ENCODE measurements at places on chromosomes 2 and 18.

DNA sequence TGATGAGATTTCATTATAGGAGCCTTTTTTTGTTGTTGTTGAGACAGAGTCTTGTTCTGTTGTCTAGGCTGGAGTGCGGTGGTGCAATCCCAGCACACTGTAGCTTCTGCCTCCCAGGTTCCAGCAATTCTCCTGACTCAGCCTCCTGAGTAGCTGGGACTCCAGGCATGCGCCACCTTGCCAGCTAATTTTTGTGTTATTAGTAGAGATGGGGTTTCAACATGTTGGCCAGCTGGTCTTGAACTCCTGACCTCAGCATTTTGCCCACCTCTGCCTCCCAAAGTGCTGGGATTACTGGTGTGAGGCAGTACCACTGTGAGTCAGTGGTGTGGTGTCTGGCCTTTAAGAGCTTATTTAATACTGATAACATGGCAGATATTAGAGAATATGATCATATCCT lies 60.1 kb downstream of the MOB4 start:
- DNase-seq: peak; percentile 44

DNA sequence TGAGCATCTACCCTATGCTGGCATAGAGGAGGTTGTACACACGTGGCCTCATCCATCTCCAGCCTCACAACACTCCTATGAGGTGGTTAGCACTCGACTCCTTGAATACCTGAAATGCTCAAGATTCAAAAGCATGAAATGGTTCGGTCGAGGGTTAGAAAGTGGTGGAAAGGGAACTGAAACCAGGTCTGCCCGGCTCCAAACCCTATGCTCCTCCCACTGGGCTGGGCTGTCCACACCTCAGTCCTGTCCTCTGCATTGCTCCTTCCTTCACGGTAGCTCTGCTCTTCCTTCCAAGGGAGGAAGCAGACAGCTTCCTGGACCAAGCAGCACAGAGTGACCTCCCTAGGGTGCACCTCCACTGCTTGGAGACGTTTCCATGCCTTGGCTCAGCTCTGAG lies 565.2 kb upstream of the ID2 start:
- no peak for DNase-seq

DNA sequence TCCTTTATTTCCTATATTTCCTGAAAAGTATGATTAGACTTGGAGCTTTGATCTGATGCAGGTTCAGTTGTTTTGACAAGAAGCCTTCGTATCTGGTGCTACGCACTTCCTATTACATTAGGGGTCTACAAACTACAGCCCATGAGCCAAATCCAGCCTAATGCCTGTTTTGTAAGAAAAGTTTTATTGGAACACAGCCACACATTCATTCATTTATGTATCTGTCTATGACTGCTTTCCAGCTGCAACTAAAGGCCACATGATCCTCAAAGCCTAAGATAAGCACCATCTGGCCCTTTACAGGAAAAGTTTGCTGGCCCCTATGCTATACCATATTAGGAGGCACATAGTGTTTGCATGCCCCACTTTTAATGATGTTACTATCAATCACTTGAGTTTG lies 26.0 kb downstream of the EIF2AK3 start:
- DNase-seq: no peak

DNA sequence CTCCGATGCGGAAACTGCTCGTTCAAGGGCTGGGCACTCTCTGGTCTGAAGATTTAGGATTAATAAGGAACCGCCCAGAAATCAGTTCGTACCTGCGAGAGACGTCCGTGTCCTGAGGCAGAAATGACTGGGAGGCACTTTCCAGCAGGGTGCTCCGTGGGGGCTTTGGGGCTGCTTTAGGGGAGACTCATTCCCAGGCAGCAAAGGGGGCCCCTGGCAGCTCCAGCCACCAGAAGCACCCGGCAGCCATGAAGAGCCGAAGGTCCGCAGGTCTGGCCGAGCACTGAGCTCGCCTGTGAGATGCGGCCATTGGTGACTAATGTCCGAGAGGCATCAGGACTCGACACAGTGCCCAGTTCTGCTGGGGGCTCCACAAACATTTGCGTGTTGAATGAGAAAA lies 20.9 kb downstream of the KCNG2 start:
- no peak for DNase-seq

DNA sequence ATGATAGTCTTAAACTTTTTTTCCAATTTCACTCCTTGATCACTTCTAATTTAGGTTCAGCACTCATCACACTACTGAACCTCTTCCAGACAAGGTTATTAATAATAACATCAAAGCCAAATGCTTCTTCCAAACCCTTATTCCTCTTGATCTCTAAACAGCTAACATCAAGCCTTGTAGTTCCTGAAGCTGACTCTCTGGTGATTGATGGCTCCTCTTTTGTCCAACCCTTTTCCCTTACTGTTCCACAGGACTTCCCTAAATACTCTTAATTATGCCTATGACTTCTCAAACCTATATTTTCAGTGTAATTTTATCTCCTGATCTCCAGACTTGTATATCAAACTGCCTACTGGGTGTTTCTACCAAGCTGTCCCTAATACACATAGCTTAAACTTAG lies 83.9 kb downstream of the FAM228A start:
- DNase-seq: no peak

GRCh38 chr2:171598713-171599319 lies 76.5 kb downstream of the CYBRD1 start:
- DNase-seq: peak; percentile 56

- DNase-seq: peak; percentile 24
Measured at GRCh38 chr2:217978536-217979150, 24.2 kb downstream of the TNS1 start.

- peak; percentile 43 for DNase-seq
Measured at GRCh38 chr2:121502246-121502645, 28.4 kb upstream of the RNU4ATAC start.

DNA sequence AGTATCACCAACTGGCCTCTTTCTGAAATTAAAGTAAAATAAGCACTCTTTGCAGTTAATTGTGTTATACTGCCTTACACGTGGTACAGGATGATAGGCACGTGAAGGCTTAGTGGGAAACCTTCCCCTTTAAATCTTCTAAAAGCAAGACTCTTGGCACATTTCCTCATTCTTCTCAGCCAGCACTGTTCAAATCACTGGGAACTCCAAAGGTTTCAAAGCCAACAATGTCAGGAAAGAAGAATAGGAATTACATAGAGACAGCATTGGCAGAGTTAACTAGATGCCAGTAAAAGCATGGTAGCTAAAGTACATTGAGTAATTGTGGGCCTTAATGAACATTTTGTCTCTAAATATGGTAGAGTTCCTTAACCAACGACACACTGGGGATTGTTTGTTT lies 96.4 kb downstream of the DTNA start:
- no peak for DNase-seq

DNA sequence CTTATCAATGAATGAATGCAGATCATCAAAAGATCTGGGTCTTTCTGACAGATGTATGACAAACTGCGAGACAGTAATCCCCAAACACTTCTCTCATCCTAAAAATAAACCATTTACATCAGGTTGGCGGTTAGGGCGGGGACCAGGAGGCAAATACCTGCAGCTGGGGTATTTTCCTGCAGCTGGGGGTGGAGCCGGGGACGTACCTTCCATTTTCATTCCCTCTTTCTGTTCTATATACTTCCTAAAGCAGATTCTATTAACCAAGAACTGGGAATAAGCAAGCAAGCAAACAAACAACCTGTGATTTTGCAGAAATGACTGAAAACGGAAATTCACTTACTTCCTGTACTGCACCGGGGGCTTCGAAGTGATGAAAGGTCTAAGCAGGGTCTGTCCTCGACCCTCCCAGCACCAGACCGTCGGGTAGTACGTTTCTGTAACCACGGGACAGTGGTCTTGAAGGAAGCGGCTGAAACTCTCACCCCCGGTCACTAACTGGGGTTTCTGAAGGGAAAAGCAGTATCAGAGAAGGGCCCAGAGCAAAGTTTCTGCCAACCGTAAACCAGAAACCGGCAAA lies 1.2 kb downstream of the ABHD3 start:
- peak; percentile 33 for DNase-seq

DNA sequence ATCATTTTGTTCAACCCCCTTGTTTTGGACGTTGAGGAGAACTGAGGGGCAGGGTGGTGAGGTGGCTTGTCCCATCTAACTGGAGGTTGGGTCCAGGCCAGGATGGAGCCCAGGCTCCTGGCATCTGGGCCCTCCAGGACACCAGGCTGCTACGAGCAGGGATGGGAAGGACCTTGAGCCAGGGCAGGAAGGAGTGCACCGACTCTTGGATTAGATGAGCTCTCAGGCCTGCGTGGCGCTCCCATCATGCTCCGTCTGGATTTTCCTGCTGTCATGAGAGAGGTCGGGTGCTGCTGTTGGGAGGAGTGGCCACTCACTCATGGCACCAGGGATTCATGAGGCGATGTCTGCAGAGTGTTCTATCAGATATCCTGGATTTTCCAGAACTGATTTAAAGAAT lies 18.3 kb upstream of the ALLC start:
- no peak for DNase-seq

DNA sequence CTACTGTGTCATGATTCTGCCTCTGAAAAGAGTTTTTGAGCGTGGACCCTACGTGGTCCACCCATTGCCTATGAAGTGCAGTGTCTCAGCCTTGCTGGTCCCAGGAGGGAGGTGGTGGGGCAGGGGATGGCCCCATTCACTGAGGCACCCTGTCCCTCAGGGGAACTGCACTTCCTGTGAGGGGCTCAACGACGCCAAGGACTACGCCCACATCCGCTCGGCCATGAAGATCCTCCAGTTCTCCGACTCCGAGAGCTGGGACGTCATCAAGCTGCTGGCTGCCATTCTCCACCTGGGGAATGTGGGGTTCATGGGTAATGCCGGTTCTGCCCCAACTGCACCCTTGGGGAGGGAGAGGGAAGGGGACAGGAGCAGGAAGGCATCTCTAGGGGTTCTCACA lies 42.5 kb downstream of the MYO7B start:
- no peak for DNase-seq

DNA sequence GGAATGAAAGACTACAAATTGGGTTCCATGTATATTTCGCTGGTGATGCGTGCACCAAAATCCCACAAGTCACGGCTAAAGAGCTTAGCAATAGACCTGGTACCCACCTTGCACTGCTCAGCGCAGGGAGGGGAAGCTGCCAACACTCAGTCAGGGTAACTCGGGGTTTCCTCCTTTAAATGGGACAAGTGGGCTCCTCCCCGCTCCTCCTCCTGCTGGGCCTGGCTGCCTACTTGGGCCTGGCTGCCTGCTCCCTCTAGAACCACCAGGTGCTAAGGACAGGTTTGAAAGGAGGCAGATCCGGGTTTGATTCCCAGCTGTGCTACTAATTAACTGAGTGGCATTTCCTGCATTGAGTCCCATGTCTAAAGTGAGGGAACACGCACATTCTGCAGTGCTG lies 23.4 kb downstream of the MYO7B start:
- no peak for DNase-seq

GRCh38 chr2:134231301-134231964 lies 22.4 kb upstream of the MGAT5 start:
- no peak for DNase-seq

- no peak for DNase-seq
Measured at GRCh38 chr2:208698114-208698513, 291.5 kb downstream of the PTH2R start.

DNA sequence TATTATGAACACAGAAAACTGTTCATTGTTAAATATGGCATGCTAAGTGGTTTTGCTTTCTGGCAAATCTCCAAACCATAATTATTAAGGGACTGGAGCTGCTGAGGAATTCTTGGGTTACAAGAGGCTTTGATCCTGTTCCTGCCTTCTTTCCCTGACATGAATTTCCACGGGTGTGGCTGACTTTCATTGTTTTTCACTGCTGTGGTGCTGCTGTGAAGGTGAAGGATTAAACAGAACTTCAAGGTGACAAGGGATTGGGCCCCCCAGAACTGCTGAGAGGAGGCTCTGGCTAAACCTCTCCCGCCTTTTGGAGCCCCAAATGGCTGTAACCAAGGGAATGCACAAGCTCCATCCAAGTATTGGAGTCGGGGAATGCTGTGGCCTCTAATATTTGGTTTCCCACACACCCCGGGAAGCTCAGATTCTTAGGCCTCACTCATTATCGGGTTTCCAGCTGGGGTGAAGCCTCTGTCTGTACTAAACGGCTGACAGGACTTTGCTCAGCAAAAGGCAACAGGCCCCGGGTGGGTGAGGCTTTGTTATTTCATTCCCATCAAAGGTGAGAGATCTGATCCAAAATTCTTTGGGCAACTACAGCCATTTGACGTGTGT lies 29.0 kb upstream of the ZFP36L2 start:
- DNase-seq: no peak

GRCh38 chr2:181426672-181427071 lies 30.5 kb upstream of the ITGA4 start:
- DNase-seq: no peak

- peak; percentile 76 for DNase-seq
Measured at GRCh38 chr2:120546048-120546864, 189.4 kb upstream of the GLI2 start.

GRCh38 chr2:26534865-26535662 lies 57.1 kb upstream of the OTOF start:
- no peak for DNase-seq

GRCh38 chr18:75130591-75131328 lies 78.2 kb downstream of the PTGR3 start:
- no peak for DNase-seq

DNA sequence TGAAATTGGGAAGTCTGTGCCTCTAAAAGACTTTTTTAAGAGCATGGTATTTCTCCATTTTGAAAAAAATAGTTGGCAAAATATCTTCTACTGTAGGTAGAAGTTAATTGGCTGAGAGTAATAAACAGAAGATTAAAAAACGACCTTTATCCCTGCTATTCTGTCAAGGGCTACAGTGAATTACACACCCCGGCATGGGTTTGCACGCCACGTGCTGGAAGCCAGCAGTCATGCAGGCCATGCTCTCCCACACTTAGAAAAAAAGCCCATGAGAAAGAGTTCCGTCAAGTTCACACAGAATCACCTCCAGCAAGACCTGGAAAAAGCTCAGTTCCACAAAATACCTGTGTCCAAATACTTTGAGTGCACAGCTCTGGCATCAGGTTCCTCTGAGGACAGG lies 26.8 kb downstream of the FAM110C start:
- DNase-seq: no peak

DNA sequence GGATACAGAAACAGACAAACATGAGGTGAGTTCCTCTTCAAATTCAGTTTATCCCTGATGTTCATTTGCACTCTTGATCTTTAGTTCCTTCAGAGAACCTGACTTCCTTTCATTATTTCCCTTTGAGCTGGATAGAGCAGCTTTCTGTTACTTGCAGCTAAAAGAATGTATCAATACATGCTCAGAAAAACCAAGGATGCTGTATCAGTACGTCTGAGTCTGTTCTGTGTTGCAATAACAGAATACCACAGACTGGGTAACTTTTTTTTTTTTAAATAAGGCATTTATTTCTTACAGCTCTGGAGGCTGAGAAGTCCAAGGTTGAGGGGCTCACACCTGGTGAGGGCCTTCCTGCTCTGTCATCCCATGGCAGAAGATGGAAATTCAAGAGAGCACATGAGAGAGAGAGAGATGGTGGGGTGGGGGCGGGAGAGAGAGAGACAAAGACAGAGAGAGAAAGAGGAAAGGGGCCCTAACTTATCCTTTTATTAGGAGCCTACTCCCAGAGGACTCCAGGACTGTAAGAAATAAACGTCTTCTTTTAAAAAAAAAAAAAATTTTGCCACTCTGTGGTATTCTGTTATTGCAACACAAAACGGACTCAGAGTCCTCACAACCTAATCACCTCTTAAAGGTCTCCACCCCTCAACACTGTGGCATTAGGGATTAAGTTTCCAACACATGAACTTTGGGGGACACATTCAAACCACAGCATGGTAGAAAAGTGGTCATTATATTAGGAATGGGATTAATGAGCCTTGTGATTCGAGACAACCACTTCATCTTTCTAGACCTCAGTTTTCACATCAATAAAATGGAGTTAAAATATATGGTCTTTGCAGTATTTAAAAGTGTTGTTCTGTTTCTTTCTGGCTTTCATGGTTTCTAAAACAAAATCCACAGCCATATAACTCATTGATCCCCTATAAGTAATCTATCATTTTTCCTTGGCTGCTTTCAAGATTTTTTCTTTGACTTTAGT lies 18.4 kb upstream of the SELENOI start:
- no peak for DNase-seq
